Hematopoietic multipotent progenitor cell treated with erythropoietin and hydrocortisone succinate and interleukin-3 and kit ligand, for 8 days (in vitro differentiated cells): ENCODE measurements at places on chromosomes 11 and 22.
A peak's percentile ranks its signal among the peaks of the same experiment; 100 is the strongest.

DNA sequence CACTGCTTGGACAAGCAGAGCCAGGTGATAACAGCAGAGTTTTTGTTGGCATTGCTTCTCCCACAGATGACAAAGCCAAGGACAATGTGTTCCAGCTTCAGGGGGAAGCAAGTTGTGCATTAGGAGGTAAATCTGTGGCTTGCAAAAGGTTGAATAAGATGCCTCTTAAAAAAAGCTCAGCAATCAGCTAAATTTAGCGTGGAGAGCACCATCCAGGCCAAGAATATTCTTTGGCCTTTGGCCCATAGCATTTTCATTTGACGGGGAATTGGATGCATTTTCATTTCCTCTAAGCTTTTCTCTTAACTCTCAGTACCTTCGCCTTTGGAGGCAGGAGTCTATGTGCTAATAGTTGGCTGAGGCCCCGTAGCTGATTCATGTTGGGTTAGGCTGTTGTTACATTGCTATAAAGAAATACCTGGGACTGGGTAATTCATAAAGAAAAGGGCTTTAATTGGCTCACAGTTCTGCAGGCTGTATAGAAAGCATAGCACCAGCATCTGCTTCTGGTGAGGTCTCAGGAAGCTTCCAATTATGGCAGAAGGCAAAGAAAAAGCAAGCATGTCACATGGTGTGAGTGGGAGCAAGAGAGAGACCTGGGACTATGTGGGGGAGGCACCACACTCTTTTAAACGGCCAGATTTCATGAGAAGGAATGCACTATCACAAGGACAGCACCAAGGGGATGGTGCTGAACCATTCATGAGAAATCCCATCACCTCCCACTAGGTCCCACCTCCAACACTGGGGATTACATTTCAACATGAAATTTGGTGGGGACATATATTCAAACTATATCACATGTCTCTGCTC, 350.1 kb upstream of the C11orf87 start:
- no peak for DNase-seq

GRCh38 chr11:128928400-128928799, 14.3 kb downstream of the TP53AIP1 start:
- no peak for DNase-seq

- no peak for DNase-seq
These were observed 28.0 kb downstream of the MYEOV start for GRCh38 chr11:69321877-69322361.

DNA sequence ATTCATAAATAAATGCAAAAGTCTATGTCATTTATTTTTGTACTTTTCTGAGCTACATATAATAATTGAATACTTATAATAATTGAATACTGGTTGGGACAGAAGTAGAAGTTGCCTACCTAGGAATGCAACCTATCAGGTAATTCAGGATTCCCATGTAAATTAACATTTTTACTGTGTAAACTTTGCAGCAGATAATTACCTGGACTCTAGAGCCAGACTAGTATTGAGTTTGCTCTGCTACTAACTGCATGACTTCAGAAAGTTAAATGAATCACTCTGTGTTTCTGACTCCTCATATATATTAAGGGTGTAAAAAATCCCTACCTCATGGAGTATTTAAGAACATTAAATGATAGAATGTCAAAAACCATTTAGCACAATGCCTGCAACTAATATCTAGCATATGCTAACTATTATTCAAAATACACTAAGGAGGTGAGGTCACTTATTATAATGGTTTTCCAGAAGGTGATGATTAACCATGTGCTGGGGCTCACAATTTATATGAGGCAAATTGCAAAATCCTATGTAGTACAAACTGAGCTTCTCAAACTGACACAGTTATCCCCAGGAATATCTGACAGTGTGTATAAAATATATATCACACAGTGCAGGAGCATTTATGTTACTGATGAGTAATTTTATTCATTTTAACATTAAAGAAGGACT, 138.1 kb upstream of the ANO3 start:
- no peak for DNase-seq

- no peak for DNase-seq
These were observed 1.2 kb upstream of the MICALL1 start for GRCh38 chr22:37904572-37905533.

GRCh38 chr11:78000193-78000592, 5.7 kb upstream of the INTS4 start:
- peak; percentile 80 for DNase-seq

DNA sequence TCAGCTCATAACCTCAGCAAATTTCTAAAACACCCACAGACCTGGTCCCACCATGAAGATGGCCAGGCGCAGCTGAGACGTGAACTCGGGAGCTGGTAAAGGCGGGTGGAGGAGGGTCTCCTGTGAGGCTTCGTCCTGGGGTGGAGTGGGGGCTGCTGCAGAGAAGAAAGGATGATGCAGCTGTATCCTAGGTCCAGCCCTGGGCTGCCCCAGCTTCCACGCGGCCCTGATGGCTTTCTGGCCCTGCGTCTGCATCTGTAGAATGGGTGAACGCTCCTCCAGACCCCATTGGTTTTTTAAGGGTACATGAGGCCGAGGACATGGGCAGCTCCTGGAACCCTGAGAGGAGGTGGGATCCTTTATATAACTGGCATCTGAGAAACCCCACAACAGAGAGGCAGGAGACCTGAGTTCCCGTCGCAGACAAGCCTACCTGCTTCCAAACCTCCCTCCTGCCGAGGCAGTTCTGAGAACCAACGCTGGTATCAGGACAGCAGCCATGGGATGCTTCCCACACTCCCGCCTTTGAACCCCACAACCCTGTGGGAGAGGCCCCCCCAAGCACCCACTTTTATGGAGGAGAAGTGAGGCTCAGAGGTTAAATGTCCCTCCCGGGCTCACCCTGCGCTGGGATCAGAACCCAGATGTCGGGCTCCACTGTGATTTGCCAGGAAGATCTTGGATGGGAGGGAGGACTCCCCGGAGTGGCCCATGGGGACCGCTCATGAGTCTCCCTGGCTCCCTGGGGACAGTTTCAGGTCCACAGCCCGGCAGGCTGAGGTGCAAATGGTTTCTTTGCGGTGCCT, 55.2 kb upstream of the FGF3 start:
- DNase-seq, result no peak

DNA sequence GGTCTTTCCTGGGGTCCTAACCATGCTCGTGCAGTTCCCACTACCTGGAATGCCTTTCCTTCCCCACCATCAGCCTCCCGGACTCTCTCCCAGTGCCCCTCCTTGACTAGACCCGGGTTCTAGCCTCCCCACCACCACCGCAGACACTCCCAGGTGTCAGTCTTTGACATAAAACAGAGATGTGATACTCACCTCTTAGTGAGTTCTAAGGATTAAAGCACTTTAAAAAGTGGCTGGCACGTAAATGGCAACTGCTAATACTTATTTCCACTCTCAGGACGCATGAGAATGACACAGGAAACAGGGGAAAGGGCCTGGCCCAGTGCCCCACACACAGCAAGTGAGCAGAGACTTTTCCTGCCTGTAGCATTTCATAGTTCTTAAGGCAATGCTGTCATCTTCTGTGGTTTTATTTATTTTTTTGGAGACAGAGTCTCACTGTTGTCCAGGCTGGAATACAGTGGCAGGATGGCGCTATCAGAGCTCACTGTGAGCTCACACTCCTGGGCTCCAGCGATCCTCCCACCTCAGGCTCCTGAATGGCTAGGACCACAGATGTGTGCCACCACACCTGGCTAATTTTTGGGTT, 1.9 kb upstream of the SLC25A45 start:
- DNase-seq, result no peak

GRCh38 chr11:29623144-29623722, 393.6 kb downstream of the KCNA4 start:
- no peak for DNase-seq

GRCh38 chr11:124168796-124169195, 14.3 kb upstream of the OR10D3 start:
- no peak for DNase-seq

DNA sequence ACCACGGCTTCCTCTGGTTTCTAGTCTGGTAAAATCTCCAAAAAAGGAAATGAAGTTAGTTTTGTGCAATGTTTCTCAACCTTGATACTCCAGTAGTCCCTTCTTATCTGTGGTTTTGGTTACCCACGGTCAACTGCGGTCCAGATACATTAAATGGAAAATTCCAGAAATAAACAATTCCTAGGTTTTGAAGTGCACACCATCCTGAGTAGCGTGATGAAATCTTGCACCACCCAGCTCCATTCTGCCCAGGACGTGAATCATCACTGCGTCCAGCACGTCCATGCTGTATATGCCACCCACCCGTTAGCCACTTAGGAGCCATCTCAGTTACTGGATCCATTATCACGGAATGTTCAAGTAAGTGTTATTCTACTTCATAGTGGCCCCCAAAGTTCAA, 117.0 kb downstream of the FBXO7 start:
- peak; percentile 63 for DNase-seq

GRCh38 chr11:125451400-125452124, 44.5 kb downstream of the FEZ1 start:
- DNase-seq, result no peak

GRCh38 chr11:78943841-78944240, 369.2 kb upstream of the NARS2 start:
- DNase-seq, result peak; percentile 59

GRCh38 chr22:46937185-46937584, 174.7 kb downstream of the TBC1D22A start:
- no peak for DNase-seq

DNA sequence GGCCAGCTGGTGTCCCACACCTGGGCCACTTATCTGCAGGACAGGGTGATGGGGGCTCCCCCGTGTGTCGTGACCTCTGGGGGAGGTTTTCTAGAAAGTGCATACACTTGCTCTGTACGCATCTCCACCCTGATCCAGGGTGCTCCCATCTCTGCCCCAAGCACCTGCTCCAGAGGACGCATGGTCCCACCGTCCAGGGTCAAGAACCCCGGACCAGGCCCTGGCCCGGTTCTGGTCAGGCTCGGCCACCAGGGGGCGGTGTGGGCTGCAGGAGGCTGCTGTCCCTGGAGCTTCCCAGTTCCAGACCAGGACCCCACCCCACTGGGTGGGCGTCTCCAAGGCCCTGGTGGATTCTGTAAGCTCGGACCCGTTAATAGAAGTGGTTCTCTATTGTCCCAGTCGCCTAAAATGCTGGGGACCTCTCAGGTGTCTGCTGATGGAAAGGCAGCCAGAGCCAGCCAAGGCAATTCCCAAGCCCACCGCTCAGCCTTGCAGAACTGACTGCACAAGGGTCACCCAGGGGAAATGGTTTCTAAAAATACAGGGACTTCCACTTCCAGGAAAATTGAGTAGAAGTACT, 34.7 kb upstream of the SEPTIN5 start:
- DNase-seq, result peak; percentile 11

DNA sequence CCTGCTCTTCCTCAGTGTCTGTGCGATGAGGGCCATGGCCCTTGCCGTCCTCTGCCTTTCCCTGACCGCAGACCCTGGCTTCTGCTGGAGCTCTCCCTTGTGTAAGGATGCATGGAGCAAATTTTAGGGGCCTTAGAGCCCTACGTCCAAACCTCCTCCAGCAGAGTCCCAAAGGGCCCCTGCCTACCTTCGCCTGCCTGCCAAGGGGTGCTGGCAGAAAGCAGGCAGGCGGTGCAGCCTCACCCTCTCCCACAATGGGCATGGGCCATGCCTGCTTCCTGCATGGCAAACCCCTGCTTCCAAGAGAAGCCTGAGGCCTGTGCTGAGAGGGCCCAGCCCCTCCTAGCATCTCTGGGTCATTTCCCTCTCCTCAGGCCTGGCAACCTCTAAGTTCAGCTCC, 71.3 kb upstream of the FGF3 start:
- DNase-seq, result no peak

GRCh38 chr11:129012880-129013279, 70.2 kb upstream of the TP53AIP1 start:
- DNase-seq, result no peak

- no peak for DNase-seq
These were observed 4.3 kb downstream of the UBQLN3 start for GRCh38 chr11:5505363-5506048.

GRCh38 chr22:50167689-50168489, 2.6 kb upstream of the PANX2 start:
- DNase-seq, result no peak

- no peak for DNase-seq
These were observed 104.3 kb upstream of the BLID start for GRCh38 chr11:122220321-122220720.
